ENCODE measurements at places on chromosomes 2 and 18.

GRCh38 chr18:21084511-21085078, 27.0 kb downstream of the ROCK1 start:
- no peak for DNase-seq

GRCh38 chr18:12839057-12839525, 44.9 kb downstream of the PTPN2 start:
- no peak for DNase-seq

- DNase-seq, result no peak
Measured at GRCh38 chr2:160242893-160243564, 43.0 kb upstream of the ITGB6 start.

GRCh38 chr2:14634489-14635390, 2.2 kb downstream of the LRATD1 start:
- no peak for DNase-seq

- no peak for DNase-seq
Measured at GRCh38 chr2:16554060-16554583, 111.5 kb downstream of the CYRIA start.

GRCh38 chr2:42879913-42880737, 87.7 kb upstream of the HAAO start:
- no peak for DNase-seq

DNA sequence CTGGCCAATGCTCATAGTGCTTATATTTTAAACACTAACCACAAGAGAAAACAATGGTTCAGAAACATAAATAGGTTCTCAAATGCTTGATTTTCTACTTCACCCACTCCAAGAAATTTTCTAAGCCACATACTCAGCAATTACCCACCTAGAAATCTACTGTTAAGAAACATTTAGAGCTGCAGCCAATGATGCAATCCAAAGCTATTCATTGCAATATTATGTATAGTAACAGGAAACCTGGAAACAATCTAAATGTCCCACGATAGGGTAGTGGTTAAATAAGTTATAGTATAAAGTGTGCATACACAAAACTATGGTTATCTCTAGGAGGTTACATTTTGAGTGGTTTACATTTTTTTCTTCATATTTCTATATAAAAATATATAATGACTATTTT, 5.7 kb downstream of the FAM237A start:
- DNase-seq, result no peak

- DNase-seq, result no peak
Measured at GRCh38 chr2:174473796-174474195, 13.0 kb downstream of the GPR155 start.

GRCh38 chr18:8175501-8176061, 433.7 kb upstream of the RAB12 start:
- no peak for DNase-seq

GRCh38 chr2:168757223-168757622, 45.2 kb upstream of the NOSTRIN start:
- no peak for DNase-seq

DNA sequence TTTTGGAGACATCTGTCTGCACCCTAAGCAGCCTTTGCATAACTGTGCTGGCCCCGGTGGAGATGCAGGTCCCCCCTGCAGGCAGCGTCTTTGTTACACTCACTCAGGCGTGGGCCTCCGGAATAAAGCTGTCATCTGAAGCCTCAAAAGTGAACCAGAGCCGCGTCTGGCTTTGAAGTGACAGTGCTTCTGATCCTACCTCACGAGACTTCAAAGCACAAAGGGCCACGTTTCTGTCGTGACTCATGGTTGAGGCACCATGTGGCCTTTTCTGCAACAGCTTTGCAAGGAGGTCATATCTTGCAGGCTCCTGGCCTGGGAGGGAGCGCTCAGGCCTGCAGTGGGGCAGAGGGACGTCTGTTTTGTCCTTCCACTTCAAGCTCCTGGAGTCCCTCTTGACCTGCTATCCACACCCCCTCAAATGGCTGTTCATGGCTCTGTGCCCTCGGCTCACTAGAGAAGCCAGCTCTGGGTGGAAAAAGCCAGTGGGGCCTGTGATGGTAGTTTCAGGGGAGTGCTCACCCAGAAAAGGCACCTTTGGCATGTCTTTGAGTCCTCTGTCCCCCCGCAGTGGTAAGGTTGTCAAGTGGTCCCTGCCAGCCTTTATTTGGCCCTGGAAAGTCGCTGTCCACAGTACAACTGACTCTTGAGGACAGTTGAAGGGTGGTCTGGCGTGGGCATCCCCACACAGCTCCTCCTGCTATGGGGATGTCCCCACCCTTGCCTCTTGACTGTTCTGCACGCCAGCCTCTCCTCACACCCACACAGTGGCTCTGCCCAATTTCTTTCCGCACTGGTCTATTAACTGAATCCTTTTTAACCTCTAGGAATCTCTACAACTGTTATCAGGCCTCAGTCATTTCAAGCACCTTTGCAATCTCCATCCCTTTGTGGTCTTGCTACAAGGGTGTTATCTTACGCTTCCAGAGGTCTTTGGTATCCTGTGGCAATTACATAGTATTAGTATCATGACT, 19.3 kb downstream of the GPR55 start:
- peak; percentile 85 for DNase-seq

DNA sequence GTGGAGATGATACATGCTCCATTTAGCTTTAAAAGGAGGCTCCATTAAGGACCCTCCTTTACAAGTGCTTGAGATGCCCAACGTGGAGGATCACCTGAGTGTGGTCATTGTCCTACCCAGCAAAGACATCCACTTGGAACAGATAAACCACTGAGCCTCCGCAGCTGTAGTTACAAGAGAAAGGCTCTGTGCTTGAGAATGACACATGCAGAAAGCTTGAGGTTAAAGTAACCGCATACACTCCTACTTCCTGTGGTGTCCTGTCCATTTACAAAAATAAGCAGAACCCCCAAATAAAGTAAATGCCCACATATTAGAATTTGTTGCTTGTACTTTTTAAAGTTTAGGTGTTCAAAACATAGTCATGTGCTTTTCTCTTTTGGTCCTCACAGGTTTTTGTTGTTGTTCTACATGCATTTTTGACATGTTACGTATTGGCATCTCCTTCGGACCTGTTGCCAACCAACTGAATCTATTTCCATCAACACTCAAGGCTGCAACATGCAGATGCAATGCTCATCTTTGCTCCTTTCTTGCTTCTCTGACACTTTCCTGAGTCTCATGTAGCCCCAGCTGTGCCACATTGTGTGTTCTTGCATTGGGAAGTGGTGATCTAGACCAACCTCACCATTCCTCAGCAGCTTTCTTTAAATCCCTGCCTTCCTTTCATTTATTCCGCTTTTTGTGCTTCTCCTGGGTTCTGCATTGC, 56.0 kb downstream of the SERPINB7 start:
- DNase-seq, result no peak

DNA sequence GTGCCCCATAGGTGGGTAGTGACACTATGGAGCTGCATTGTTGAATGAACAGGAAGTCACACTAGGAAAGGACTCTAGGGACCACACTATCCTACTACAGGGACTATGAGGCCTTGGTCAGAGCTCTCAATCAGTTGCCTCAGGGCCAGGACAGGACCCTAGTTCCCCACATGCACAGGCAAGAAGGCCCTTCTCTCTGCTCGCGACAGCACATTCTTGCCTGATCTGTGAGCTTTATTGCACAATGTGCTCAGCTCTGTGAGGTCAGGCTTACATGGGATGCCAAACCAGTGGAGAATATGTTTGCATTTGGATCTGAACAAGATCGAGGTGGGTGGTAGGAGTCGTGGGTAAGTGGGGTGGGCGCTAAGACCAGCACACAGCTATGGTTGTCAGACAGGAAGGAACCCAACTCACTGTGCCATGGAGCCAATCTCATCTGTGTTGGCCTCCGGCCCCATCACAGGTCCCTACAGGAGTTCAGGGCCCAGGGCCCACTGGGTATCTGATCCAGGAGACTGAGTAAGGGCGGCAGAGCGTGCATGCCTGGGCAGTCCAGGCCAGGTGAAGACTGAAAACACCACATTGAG, 8.0 kb downstream of the PCARE start:
- DNase-seq, result no peak

DNA sequence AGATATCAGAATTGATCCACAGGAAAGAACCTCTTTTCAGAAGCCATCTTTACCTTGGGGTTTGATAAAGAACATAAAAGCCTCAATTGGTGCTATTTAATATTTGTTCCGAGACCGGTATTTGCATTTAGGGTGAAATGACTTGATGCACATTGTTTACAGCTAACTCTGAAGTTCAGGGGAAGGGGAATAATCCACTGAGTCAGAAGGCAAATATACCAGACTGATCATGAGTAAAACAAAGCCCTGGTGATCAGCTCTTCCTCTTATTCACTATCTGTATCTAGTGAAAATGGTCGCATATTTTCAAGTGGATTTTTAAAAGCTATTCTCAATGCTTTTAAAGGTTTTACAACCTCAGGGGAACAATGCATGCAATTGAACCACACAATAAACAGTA, 53.0 kb upstream of the ATP8B1 start:
- no peak for DNase-seq
